ENCODE measurements at places on chromosomes 7 and 10.

DNA sequence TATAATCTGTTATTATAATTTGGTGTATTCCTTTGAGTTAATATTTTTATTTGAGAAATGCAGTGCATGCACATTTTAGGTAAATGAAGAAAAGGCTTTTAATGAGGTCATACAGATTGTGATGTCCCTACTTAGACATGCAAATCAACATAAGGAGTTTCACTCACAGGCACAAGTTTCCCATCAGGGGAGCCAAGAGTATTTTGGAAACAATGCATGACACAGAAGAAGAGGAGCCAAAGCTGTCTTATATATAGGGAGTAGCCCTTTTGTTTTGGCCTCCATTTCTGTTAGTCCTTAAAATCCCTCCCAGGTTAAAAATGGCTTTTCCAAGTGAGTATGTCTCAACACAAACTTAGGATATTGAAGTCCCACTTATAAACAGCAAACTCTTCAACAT lies 703.4 kb upstream of the ANKRD30A start:
- DNase-seq = no peak

DNA sequence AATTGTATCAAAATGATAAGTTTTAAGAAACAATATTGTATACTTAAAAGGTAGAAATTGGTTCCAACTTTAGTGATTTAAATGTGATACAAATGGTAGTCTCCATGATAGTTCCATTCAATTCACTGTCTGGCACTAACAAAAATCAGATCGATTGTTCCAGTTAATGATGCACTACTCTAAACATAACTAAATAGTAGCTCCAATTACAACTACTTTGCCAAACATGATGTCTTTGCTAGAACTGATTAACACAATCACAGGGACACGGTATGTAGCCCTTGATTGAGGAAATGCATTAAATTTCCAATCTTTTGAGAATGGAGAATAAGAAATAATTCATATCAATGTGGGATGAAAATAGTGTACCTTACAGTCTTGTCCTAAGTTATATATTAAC lies 962.4 kb upstream of the GHITM start:
- DNase-seq = no peak

- DNase-seq = no peak
Measured at GRCh38 chr7:69864822-69865221, 266.5 kb downstream of the AUTS2 start.

DNA sequence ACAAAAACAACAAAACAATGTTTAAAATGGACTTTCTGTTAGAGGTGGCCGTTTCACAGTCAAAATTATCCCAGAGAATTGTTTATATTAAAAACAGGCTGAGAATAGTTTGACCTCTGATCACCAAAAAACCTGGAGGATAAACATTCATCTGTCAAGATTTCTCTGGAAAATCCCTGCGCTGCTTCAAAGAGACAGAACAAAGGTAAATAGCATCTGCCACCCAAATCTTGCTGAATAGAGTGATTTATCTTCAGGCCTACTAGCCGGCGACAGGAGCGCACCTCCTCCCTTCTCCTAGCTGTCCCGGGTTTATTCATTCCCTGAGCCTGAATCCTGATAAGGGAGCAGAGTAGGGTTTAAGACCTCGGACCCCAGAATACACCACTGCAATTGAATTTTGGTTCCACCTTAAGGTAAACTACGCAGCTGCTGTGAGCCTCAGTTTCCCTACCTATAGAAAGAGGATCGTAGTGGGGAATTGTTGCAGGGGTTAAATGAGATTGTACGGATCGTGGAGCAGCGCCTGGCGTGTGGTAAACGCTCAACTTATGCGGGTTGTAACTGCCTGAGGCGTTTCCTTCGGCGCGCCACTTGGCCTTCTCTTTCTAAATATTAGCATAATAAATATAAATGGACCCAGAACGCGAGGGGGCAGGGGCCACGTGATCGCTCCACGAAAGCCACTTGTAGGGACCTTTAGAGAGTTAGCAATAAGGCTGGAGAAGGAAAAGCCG lies 498 bp upstream of the ST7 start:
- DNase-seq = peak; percentile 41

DNA sequence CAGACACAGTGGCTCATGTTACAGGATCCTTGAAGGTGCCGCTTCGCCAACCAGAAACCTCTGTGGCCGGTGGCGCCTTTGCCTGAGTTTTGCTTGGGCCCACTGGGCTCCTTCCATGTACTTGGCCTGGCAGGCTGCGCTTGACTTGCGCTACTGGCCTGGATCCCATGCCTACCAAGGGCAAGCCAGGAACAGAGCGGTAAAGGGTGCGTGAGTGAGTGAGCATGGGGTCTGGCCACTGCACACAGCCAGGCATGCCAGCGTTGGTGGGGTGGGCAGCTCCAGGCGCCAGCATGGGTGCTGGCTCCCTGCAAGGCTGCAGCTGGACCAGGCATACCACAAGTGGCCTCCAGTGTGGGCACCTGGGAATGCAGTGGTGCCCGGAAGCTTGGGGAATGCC lies 16.3 kb upstream of the TSPAN15 start:
- no peak for DNase-seq

GRCh38 chr10:63825111-63825510 lies 303.9 kb downstream of the REEP3 start:
- no peak for DNase-seq

- no peak for DNase-seq
Measured at GRCh38 chr10:36026656-36027390, 384.7 kb upstream of the FZD8 start.

DNA sequence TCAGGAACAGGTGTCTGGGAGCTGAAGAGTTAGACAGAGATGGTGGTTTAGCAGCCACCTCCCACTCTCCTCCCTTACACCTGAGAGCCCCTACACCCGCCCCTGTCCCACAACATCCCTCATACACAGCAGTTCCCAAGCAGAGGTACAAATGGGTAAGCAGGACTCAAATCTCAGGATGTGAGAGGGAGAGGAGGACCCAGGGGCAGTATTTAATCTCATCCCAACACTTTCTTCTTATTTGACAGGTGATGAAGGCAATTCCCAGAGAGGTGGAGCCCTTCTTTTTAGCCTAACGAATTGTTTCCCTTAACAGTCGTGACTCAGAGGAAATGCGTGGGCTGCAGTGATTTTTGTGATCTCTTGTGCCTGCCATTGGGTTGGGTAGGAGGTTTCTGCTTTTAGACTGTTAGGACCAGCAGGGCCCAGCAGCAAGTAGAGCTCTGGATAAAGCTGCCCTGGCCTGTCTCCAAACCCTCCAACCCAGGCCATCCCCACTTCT lies 191.3 kb downstream of the HECW1 start:
- DNase-seq = no peak

DNA sequence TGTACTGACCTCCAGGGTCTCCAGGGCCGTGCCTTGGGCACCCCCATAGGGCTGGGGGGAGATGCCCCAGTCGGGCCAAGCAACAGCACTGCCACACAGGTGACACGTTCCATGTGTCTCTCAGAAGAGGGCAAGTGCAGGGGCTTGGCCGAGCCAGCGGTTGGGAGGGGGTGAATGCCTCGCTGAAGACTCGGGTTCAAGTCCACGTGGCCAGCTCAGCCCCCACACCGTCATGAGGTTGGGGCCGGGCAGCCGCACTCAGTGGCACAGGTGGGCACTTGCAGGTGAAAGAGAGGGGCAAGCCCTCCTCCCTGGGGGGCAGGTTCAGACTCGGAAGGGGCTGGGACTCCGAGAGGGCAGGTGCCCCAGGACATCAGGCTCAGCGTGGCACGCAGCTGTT lies 153.8 kb downstream of the MAD1L1 start:
- DNase-seq = no peak

DNA sequence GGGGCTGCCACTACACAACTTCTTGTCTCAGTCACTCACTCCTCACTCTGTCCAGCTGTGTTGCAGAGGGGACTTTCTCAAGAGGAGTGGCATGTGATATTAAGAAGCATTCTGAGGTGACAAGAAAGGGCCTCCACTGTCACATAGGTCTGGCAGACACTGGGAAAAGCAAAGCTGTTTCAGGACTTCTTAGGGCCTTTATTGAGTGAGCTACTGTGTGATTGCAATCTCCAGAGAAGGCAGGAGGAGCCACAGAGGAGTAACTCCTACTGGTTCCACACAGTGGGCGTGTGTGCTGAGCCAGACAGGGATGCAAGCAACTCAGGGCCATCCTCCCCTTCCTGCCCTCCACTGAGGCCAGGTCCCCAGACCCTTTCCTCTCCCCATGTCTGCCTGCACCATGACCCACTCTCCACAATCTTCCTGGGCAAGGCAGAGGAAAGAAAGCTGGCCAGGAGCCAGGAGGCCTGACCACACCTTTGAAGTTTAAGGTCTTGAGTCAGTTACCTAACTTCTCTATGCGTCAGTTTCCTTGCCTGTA lies 262.0 kb upstream of the ZMIZ1 start:
- DNase-seq = no peak

GRCh38 chr7:6416516-6417145 lies 31.1 kb downstream of the DAGLB start:
- no peak for DNase-seq

GRCh38 chr7:155402941-155403340 lies 55.0 kb upstream of the EN2 start:
- no peak for DNase-seq

DNA sequence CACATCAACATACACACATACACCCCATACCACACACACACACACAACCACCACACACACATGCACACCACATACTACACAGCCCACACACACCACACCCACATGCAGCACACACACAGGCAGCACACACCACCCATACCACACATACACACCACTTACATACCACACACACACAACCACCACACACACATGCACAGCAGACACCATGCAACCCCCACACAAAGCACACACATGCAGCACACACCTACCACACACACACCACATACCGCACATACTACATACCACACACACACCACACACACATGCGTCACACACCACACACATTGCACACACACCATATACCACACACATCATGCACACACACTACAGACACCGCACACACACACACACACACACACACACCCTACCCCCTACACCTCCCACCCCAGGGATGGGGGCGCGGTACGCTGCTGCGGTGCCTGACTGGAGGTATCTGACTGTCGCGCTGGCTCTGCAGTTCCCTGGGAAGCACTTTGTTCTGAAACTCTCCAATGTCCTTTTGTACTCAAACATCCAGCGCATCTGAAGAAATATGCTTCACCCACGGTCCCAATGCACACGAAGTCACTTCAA lies 5.4 kb upstream of the TRPV6 start:
- DNase-seq = no peak

DNA sequence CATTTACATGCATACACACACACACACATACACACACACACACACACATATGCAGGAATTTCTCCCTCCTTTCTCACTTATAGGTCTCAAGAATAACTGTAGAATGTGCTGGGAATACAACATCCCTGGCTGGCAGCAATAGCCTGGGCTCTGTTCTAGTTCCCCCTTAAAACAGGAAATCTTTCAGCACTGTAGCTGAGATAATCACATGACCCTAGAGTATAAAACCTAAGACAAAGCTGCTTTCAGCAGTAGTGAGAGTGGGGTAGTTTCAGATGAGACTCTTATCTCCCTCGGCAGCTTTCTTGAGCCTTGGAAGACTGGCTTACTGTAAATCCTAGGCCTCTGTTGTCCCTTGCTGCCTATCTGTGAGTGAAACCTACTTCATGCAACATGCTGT lies 137.4 kb upstream of the AKR1E2 start:
- no peak for DNase-seq

- no peak for DNase-seq
Measured at GRCh38 chr7:83015916-83016315, 146.8 kb downstream of the PCLO start.

DNA sequence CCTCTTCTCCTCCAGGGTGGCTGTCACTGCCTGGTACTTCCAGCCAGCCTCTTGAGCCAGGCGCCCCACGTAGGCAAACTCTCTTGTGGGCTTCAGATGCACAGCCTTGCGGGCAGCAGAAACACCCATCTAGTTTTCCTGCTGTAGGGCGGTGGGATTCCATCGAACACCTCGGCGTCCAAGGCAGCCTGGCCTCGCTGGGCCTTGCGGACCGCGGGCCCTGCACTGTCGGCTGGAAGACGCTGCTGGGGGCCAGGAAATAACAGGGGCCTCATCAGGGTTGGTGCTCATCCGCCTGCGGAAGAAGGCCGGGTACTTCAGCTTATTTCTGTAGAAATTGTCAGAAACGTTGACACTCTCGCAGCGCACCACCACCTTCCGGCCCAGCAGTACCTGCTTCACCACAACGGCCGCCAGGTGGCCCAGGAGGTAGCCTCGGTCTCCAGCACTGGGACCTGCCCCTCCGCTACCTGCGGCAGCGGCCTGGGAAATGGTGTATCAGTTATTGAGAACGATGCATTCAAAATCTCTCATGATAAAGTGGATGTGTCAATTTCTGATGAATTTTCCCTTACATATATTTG lies 61.1 kb downstream of the WDFY4 start:
- no peak for DNase-seq

- DNase-seq = no peak
Measured at GRCh38 chr10:26095781-26096180, 120.8 kb upstream of the GAD2 start.

- no peak for DNase-seq
Measured at GRCh38 chr7:39952374-39952773, 2.3 kb downstream of the CDK13 start.

- DNase-seq = no peak
Measured at GRCh38 chr7:30412782-30413504, 65.6 kb downstream of the NOD1 start.

DNA sequence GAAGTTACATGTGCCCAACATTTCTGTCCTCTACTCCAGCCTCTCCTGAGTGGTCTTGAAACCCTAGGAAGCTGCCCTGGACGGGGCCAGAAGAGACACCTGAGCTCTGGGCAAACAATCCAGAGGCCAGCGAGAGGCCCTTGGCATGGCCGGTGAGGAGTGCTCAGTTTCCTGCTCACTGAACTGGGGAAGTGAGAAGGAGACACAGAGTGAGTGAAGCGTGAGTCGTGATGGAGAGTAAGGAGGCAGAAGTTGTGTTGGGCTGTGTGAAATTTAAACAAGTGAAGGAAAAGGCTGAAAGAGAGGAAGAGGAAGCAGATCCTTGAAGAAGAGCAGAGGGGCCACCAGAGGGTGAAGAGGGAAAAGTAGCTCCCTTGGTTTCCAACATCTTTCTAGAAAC lies 73.2 kb downstream of the WNT2 start:
- no peak for DNase-seq

DNA sequence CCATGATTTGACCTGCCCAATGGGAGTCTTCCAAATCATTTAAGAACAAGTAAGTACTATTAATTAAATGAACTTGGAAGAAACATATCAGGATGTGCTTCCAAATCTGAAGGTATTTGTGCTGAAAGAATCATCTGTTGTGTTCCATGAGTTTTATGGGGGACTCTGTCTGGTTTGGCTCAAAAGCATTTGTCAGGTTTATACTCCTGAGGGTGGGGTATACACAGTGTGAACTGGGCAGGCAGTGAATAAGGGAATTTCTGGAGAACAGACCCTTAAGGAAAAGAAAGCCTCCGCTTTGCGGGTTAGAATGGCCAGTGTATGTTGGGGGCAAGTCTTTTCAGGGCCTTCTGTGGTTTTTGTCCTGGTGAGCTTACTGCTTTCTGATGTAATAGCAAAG lies 29.9 kb downstream of the TCF7L2 start:
- no peak for DNase-seq

- DNase-seq = no peak
Measured at GRCh38 chr7:50663396-50664102, 98.3 kb upstream of the DDC start.

- no peak for DNase-seq
Measured at GRCh38 chr7:155206318-155207020, 91.2 kb upstream of the INSIG1 start.
